ENCODE measurements at places on chromosomes 4 and X. TPM values are rescaled to one million over a fixed set of nuclear protein-coding genes. Genes with fewer than 3 reads are reported as not detected.

DNA sequence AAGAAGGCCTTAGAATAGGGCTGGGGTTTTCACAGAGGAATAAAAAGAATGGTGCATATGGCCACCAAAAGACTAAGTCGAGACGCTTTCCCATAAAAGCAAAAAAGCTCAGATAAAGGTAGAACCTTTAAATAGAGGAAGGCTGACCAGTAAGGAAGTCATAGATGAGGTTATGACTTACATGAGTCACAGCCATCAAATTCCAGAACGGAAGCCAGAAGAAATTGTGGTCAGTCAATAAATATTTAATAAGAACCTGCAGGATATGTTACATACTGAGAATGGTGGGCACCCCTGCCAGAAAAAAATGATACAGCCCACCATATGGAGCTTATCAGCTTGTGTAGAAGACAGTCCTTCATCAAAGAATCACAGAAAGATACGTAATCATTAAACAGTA, 120.1 kb downstream of the MANBA start:
- H3K4me1 ChIP-seq, result peaks cover 21% of the 10 kb centered on the region
- no peak overlapping the region for H3K27ac ChIP-seq
- H3K27me3 ChIP-seq, result no peaks in the 10 kb centered on the region
- H3K4me3 ChIP-seq, result no peak overlapping the region
- peaks cover 7% of the 10 kb centered on the region for H3K36me3 ChIP-seq

The ANK2 gene
- total RNA-seq, result 0.82 TPM

GRCh38 chrX:134371133-134371532, 88.8 kb upstream of the HPRT1 start:
- peaks cover 4% of the 10 kb centered on the region for H3K36me3 ChIP-seq
- no peak overlapping the region for H3K27ac ChIP-seq
- no peaks in the 10 kb centered on the region for H3K27me3 ChIP-seq
- no peak for DNase-seq
- H3K4me1 ChIP-seq, result peaks cover 11% of the 10 kb centered on the region

DNA sequence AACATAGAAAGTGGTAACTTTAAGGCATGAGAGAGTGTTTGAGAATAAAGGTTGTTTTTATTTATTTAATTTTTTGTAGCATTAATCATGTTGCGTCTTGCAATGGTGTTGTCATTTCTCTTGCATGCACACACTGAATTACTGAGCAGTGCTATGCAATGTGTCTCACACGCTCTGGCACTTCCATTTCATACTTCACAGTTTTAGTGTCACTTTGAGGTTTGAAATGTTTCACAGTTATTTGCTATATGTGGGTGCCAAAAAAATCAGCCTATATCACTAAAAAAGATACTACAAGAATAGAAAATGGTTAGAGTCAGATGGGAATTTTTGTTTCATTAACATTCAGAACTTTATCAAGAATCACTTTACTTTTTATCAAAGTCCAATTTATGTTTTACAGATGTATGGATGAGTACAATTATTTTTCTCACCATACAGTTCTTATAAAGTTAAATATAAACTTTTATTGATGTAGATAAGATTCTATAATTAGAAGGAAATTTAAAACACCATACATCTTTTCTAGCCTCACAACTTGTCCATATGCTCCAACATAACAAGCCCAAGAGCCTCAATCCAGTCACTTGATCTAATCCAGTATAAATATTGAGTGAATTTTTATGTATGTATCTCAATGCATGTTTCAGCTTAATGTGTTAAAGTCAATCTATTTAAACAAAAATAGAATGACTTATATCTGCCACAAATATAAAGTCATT, 114.0 kb downstream of the IQCM start:
- H3K4me3 ChIP-seq, result no peak overlapping the region
- no peak for DNase-seq
- no peaks in the 10 kb centered on the region for H3K36me3 ChIP-seq
- no peak overlapping the region for H3K27ac ChIP-seq
- no peaks in the 10 kb centered on the region for H3K27me3 ChIP-seq

GRCh38 chr4:12724510-12724909, 759.6 kb downstream of the RAB28 start:
- DNase-seq, result no peak
- H3K4me1 ChIP-seq, result no peaks in the 10 kb centered on the region
- no peaks in the 10 kb centered on the region for H3K36me3 ChIP-seq

DNA sequence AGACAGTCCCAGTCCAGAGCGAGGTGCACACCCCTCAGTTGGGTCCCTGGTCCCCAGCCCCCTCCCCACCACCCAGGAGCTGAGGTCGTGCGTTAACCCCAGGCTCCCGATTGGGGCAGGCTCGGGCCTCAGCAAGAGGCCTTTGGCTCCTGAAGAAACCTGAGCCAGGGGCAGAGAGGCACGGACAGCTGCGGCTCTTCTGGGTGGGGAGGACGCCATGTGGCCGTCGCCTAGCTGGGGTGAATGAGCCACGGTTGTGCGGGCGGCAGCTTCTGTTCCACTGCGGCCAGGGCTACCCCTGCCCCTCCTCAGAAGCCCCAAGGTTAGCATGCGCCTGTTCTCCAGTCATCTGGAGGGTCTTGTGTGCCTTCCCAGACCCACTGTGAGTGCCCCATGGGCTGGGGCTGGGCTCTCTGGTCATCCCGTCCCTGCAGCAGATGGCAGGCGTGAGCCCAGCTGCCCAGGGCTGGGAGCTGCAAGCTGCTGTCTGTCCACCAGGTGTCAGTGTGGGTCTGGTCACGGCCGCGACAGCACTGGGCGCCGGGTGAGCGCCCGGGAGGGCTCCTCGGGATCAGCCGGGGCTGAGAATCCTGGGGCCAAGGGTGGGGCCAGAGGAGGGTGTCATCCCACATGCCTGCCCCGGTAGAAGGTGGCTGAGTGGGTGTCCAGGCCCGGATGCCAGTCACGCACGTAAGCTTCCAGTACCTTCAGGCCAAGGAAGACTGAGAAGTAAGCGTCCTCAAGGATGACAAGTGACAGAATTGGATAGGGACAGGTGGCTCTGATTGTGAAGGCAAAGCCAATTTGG, 21.9 kb downstream of the ATP2B3 start:
- no peak overlapping the region for H3K27ac ChIP-seq
- no peak overlapping the region for H3K4me3 ChIP-seq
- H3K36me3 ChIP-seq, result no peaks in the 10 kb centered on the region
- peak; percentile 69 for DNase-seq
- no peaks in the 10 kb centered on the region for H3K4me1 ChIP-seq
- peaks cover 2% of the 10 kb centered on the region for H3K27me3 ChIP-seq

The OTUD5 gene
- 85.4 TPM for total RNA-seq

DNA sequence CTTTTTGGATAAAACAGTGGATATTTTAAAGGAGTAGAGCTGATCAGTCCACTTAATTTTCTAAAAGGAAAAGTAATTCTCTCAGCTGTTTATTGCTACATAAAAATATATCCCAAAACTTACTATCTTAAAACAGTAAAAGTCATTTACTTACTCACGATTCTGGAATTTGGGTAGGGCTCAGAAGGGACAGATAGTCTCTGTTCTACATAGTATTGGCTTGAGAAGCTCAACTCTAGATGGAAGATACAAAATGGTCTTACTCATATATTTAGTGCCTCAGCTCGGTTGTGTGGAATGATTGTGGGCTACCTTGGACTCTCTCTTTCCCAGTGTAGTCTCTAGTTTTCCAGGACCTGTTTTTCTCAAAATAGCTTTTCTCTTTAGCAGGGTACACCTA, 691.5 kb upstream of the POU3F4 start:
- no peaks in the 10 kb centered on the region for H3K36me3 ChIP-seq
- no peak for DNase-seq

- H3K27ac ChIP-seq, result no peak overlapping the region
- no peaks in the 10 kb centered on the region for H3K27me3 ChIP-seq
- H3K4me3 ChIP-seq, result no peak overlapping the region
- no peak for DNase-seq
- H3K4me1 ChIP-seq, result no peaks in the 10 kb centered on the region
These were observed 1659.8 kb upstream of the ADGRL3 start for GRCh38 chr4:59540311-59540710.

GRCh38 chrX:151713849-151714248, 2.0 kb upstream of the FATE1 start:
- no peaks in the 10 kb centered on the region for H3K4me1 ChIP-seq
- no peak overlapping the region for H3K27ac ChIP-seq
- no peak overlapping the region for H3K4me3 ChIP-seq

DNA sequence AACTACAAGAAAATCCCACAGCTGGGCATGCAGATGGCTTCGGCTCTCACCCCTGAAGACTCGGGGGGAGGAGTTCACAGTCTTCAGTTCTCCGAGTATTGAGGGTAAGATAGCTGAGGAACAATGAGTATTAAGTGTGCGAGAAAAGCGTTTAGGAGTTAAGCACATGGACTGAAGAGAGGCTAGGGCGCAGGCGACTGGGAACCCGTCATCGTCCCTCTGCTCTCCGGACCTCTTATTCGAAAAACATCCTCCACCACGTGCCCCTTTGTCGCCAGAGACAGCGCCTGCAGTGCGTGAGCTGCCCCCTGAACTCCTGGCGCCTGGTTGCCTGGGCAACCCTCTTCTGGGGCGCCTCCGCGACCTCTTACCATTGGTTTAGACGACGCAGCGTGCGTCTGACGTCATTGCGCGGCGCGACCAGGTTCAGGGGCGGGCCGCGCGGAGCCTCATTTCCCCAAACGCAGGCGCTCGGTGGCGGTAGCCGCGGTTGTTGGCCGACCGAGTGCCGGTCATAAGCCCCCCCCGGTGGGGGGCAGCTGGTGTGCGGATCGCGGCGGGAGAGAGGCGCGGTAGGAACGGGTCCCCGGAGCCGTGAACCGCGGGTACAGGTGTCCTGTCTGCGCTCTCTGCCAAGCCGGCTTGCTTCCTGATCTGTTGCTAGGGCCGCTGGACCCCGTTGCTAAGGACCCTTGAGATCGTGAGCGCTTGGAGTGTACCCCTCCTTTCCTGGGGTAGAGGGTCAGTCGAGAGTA, at the start of gene PACRGL:
Gene PACRGL (plus strand): TSS at position 452 of the 755 bp plus-strand sequence. CDS start 4,024 bp downstream, outside the sequence.
- peaks cover 33% of the 10 kb centered on the region for H3K4me1 ChIP-seq
- H3K27ac ChIP-seq, result peak within 1 kb of the TSS; percentile 78
- H3K36me3 ChIP-seq, result peaks cover 11% of the 10 kb centered on the region
- peak; percentile 94 for DNase-seq
- peak within 1 kb of the TSS; percentile 87 for H3K4me3 ChIP-seq

- no peak for DNase-seq
- no peaks in the 10 kb centered on the region for H3K27me3 ChIP-seq
- H3K27ac ChIP-seq, result no peak overlapping the region
- no peaks in the 10 kb centered on the region for H3K36me3 ChIP-seq
These were observed 4.7 kb downstream of the LAMP2 start for GRCh38 chrX:120464411-120464810.

The RASSF6 gene
- total RNA-seq, result not detected

GRCh38 chr4:185513489-185514181, 21.7 kb downstream of the PDLIM3 start:
- DNase-seq, result peak; percentile 22
- H3K27me3 ChIP-seq, result peaks cover 43% of the 10 kb centered on the region
- no peak overlapping the region for H3K4me3 ChIP-seq

DNA sequence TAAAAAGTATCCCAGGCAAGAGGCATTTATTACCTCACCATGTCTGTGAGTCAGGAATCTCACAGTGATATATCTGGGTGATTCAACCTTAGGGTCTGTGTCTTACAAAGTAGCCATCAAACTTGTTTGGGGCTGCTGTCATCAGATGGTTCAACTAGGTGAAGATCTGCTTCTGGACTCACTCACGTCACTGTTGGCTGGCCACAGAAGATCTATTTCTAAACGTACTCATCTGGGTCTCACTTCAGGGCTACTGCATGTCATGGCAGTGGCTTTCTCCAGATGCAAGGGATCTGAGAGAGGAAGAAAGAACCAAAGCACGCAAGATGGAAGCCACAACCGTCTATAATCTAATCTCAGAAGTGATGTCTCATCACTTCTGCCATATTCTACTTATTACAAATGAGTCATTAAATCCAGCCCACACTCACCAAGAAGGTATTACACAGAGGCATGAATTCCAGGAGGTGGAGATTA, 267.8 kb upstream of the ANKRD50 start:
- no peak for DNase-seq
- no peaks in the 10 kb centered on the region for H3K36me3 ChIP-seq
- no peaks in the 10 kb centered on the region for H3K27me3 ChIP-seq
- no peaks in the 10 kb centered on the region for H3K4me1 ChIP-seq

The TEX13A gene
- total RNA-seq, result not detected

The TMEM144 gene
- 0.29 TPM for total RNA-seq

DNA sequence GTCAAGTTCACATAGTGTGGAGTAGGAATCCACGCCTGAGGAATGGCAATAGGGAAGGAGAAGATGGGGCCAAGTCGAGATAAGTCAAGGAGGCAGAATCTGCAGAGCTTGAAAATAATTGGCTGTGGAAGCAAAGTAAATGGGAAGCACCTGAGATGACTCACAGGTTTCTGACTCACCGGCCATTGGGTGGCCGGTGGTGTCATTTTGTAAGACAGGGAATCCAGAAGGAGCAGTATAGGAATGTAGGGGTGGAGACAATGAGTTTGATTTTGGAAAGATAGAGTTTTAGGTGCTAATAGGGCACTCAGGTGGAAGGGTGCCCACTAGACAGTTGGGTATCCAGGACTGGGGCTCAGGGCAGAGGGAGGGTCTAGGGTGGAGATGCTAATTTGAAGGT, 201.0 kb upstream of the MAMLD1 start:
- H3K4me3 ChIP-seq, result no peak overlapping the region
- no peaks in the 10 kb centered on the region for H3K36me3 ChIP-seq
- H3K27me3 ChIP-seq, result no peaks in the 10 kb centered on the region
- no peaks in the 10 kb centered on the region for H3K4me1 ChIP-seq
- no peak for DNase-seq
- no peak overlapping the region for H3K27ac ChIP-seq

- no peaks in the 10 kb centered on the region for H3K27me3 ChIP-seq
- H3K36me3 ChIP-seq, result no peaks in the 10 kb centered on the region
- no peaks in the 10 kb centered on the region for H3K4me1 ChIP-seq
- DNase-seq, result no peak
These were observed 14.1 kb upstream of the PPARGC1A start for GRCh38 chr4:23903859-23904438.

DNA sequence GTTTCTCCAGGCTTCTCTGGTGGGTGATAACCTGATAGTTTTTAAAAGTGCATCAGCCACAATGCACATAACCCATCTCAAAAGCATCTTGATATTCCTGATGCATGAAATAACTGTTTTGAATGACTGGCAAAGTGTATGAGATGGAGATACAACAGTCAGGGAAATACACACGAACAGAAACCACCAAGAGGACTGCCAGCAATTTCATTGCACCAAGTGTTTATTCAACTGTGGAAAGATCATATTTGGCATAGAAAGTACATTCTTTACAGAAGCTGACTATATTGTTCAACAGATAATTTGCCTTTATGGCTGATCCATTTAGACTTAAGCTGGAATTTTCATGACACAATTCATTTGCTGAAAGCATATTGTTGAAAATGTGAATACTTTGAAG, 139.5 kb downstream of the SLIT2 start:
- no peak for DNase-seq
- H3K4me3 ChIP-seq, result no peak overlapping the region
- H3K36me3 ChIP-seq, result no peaks in the 10 kb centered on the region

The FGF5 gene
- total RNA-seq, result not detected

GRCh38 chrX:127276326-127276725, 456.8 kb downstream of the PRR32 start:
- no peaks in the 10 kb centered on the region for H3K36me3 ChIP-seq
- H3K27me3 ChIP-seq, result no peaks in the 10 kb centered on the region
- H3K4me3 ChIP-seq, result no peak overlapping the region
- H3K4me1 ChIP-seq, result no peaks in the 10 kb centered on the region

All from activated CD4-positive, alpha-beta memory T cell treated with anti-CD3 and anti-CD28 coated beads for 36 hours (primary cell).